ENCODE measurements at places on chromosomes 6 and 20. TPM values are rescaled to one million over a fixed set of nuclear protein-coding genes. Genes with fewer than 3 reads are reported as not detected.
A peak's percentile ranks its signal among the peaks of the same experiment; 100 is the strongest.

The BCAS1 gene
- total RNA-seq, result 2.8 TPM

The POPDC3 gene
- total RNA-seq, result 0.80 TPM

The MUC22 gene
- total RNA-seq, result not detected

- H3K4me3 ChIP-seq, result no peak overlapping the region
- no peak for DNase-seq
- no peaks in the 10 kb centered on the region for H3K36me3 ChIP-seq
- H3K27me3 ChIP-seq, result no peaks in the 10 kb centered on the region
Measured at GRCh38 chr20:60031107-60031506, 72.9 kb downstream of the CDH26 start.

DNA sequence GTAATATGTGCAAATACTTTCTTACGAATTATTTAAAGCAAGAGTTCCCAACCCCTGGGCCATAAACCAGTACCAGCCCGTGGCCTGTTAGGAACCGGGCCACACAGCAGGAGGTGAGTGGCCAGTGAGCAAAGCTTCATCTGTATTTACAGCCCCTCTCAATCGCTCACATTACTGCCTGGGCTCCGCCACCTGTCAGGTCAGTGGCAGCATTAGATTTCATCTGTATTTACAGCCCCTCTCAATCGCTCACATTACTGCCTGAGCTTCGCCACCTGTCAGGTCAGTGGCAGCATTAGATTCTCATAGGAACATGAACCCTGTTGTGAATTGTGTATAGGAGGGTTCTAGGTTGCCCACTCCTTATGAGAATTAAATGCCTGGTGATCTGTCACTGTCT, 142.0 kb downstream of the RNASET2 start:
- H3K36me3 ChIP-seq, result no peaks in the 10 kb centered on the region
- no peak overlapping the region for H3K27ac ChIP-seq
- no peak overlapping the region for H3K4me3 ChIP-seq
- no peak for DNase-seq

DNA sequence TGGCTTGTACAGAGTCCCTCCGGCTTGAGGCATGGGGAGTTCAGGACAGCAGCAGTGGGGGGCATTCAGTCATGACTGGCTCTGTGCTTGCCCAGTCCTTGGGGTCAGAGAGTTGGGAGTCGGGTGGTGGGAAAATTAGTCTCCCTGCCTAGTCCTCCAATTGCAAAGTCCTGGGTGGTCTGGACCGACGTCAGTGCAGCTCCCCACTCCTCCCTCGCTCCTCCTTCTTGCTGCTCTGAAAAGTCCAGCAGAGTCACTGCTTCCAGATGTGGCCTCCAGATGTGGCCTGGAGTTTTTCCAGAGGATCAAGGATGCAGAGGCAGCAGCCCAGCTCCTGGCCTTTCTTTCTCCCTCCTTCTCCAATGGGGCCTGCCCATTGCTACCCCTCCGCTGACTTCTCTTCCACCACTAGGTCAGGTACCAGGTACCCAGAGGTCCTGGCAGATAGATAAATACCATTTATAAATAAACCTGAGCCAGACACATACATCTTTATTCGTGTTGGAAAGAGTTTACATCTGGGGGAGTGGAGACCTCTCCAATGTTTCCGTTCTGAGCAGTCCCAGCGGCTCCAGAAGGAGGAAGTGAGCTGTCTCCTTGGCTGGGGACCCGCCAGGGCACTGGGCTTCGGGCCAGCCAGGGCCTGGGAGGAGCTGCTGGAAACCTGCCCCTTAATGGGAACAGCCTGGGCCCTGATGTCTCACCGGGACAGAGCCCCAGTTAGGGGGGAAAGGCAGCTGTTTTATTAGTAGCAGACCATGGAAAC, 49.0 kb upstream of the RNF24 start:
- no peaks in the 10 kb centered on the region for H3K27me3 ChIP-seq
- peaks cover 53% of the 10 kb centered on the region for H3K4me1 ChIP-seq
- peak overlapping the region; percentile 76 for H3K27ac ChIP-seq
- DNase-seq, result peak; percentile 88
- H3K36me3 ChIP-seq, result no peaks in the 10 kb centered on the region

GRCh38 chr20:46931699-46932098, 37.1 kb downstream of the EYA2 start:
- no peak overlapping the region for H3K27ac ChIP-seq
- H3K27me3 ChIP-seq, result peaks cover 27% of the 10 kb centered on the region
- H3K4me3 ChIP-seq, result no peak overlapping the region
- no peaks in the 10 kb centered on the region for H3K4me1 ChIP-seq
- DNase-seq, result no peak

DNA sequence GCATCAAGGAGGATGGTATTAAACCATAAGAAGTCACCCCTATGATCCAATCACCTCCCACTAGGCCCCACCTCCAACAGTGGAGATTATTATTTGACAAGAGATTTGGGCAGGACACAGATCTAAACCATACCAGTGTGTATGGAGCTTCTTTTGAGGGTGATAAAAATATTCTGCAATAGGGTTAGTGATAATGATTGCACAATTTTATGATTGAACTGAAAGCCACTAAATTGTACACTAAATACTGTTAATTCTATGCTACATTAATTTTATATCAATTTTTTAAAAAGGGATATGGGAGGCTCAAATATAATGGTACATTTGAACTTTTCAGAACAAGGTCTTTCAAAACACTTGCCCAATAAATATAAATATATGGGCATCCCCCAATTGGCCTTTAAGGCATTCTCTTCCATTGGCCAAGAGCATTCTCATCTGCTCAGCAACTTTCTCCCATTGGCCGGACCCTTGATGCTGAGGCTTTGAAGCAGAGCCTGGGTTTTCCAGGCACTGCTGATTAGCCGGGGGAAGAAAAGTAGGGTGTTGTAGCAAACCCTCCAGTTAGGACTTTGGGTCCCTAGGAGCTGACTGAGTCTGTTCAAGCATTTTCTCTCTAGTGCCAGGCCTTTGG, 209.9 kb downstream of the LRFN2 start:
- H3K36me3 ChIP-seq, result no peaks in the 10 kb centered on the region
- H3K4me1 ChIP-seq, result no peaks in the 10 kb centered on the region
- H3K27ac ChIP-seq, result no peak overlapping the region
- no peak for DNase-seq

DNA sequence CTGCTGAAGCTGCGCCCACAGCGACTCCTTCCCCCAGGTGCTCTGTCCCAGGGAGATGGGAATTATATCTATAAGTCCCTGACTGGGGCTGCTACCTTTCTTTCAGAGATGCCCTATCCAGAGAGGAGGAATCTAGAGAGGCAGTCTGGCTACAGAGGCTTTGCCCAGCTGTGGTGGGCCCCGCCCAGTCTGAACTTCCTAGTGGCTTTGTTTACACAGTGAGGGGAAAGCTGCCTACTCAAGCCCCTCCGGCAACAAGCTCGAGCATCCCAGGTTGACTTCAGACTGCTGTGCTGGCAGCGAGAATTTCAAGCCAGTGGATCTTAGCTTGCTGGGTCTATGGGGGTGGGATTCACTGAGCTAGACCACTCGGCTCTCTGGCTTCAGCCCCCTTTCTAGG, 152.5 kb upstream of the MAP3K7 start:
- no peaks in the 10 kb centered on the region for H3K36me3 ChIP-seq
- H3K27me3 ChIP-seq, result no peaks in the 10 kb centered on the region
- no peak overlapping the region for H3K4me3 ChIP-seq

Measured in lower lobe of right lung (tissue), 2 donors.